ENCODE measurements at places on chromosomes 7 and 10.

DNA sequence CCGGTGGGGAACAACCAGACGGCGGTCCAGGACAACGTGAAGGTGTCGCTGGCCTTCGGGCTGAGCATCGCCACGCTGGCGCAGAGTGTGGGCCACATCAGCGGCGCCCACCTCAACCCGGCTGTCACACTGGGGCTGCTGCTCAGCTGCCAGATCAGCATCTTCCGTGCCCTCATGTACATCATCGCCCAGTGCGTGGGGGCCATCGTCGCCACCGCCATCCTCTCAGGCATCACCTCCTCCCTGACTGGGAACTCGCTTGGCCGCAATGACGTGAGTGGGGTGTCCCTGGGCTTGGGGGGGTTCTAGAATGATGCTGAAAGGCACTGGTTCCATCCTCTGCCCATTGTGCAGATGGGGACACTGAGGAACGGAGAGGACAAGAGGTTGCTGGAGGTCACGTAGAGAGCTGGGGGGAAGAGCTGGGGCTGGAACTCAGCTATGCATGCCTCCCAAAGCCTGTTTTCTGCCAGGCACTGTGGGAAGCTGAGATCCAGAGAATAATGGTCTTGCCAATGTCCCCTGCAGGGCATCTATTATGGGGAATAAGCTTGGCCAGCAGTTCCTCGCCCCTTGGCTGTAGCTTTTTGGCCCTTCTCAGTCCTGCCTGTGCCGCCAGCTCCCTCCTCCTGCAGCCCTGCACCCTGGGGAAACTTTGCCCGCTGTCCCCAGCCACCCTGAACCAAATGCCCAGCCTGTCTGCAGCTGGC lies 523 bp downstream of the AQP1 start:
- DNase-seq = no peak

GRCh38 chr7:120043250-120043649 lies 229.7 kb upstream of the KCND2 start:
- DNase-seq = no peak

- DNase-seq = no peak
Measured at GRCh38 chr10:84077768-84078167, 61.5 kb upstream of the GHITM start.

GRCh38 chr7:132240821-132241422 lies 335.3 kb downstream of the PLXNA4 start:
- no peak for DNase-seq

DNA sequence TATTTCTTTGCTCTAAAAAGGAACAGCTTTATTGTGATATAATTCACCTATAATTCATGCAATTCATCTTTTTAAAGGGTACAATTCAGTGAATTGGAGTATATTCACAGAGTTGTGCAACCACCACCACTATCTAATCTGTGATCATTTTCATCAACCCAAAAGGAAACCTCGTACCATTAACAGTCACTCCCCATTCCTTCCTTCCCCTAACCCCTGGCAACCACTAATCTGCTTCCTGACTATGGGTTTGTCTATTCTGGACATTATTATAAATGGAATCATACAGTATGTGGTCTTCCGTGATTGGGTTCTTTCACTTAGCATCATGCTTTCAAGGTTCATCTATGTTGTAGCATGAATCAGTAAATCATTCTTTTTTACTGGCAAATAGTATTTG lies 52.3 kb downstream of the MKI67 start:
- DNase-seq = no peak

DNA sequence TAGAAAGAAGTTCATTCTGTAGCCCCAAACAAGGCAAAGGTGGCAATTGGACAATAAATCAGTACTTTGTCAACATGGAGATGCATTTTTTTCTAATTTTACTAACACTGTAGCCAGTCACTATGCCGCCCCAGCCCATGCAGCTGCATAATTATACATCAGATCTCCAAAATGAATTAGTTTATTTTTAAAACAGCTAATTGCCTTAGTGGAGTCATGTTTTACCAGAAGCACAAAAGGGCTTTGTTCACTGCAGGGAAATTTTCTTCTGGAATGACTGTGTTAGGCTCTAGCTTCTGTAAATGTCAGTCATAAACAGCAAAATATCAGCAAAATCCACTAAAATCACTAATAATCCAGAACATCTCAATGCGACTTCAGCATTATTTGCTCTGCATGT lies 20.1 kb upstream of the HDAC9 start:
- DNase-seq = peak; percentile 54

DNA sequence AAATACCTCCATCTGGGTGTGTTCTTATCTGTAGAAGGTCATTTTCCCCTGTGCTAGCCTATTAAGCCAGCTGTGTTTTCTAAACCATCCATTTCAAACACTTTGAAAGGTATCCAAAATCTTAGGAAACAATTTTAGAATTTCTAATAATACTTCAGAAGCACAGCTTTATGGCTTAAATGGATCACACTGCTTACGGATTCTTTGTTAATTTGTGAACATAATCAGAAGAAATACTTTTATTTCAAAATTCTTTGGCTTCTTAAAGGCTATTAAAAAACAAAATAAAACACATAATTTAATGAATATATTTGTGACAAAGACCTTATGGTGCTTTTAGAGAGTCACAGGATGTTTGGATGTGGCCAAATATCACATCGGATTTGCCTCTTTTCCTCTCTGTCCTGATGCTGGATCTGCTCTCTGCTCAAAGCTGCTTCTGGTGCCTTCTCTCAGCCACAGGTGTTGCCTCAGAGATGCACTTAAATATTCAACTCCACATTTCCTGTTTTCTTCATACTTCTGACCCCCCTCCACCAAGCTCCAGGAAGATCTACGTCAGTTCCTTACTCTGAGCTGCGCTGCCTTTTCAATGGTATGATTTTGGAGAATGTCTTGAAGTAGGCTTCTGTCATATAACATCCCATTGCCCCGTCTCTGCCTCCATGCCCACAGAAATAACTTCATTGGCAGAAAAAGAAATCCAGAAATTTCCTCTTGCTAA lies 230.6 kb downstream of the MLLT10 start:
- no peak for DNase-seq

DNA sequence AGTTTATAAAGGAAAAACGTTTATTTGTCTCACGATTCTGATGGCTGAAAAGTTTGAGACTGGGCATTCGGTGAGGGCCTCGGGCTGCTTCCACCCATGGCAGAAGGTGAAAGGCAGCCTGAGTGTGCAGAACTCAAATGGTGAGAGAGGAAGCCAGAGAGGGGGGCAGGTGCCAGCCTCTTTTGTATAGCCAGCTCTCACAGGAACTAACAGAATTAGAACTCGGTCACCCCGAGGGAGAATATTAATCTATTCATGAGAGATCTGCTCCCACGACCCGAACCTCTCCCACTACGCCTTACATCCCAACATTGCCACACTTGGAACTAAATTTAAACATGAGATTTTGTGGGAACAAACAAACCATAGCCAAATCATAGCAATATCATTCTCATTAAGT lies 112.6 kb downstream of the ZPBP start:
- DNase-seq = no peak

DNA sequence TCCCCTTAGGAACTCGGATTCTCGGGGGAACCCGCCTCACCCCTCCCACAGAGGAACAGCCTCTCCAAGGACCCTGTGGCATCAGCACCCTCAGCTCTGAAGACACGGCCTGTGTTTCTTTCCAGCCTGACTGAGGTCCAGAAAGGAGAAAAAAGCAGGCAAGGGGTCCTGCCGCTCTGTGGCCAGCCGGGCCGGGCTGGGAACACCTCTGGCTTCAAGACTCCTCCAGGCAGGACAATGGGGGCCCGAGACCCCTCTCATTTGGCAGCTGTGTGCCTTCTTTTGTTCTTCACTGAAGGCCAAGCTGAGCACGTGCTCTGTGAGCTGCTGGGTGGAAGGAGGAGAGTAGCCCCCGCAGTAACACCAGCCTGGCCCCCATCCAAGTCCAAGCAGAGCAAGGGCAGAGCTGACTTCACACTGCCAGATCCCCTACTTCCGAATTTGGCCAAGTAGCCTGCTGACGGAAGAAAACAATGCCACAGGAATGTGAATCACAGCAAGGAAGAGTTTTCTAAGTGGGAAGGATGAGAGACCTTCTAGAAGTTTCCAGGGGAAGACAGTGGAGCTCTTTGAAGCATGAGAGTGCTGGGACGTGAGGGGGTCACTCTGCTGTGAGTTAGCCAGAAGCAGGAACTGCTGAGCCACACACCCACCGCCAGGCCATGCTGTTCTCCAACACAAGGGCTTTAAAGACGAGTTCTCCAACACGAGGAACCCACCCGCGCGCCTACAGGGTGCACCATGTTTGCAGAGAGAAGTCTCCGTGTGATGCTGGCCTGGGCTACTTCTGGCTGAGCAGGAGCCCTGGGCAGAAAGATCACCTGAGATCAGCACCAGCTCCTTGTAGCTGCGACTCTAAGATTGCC lies 3.1 kb downstream of the CNPY1 start:
- DNase-seq = no peak

DNA sequence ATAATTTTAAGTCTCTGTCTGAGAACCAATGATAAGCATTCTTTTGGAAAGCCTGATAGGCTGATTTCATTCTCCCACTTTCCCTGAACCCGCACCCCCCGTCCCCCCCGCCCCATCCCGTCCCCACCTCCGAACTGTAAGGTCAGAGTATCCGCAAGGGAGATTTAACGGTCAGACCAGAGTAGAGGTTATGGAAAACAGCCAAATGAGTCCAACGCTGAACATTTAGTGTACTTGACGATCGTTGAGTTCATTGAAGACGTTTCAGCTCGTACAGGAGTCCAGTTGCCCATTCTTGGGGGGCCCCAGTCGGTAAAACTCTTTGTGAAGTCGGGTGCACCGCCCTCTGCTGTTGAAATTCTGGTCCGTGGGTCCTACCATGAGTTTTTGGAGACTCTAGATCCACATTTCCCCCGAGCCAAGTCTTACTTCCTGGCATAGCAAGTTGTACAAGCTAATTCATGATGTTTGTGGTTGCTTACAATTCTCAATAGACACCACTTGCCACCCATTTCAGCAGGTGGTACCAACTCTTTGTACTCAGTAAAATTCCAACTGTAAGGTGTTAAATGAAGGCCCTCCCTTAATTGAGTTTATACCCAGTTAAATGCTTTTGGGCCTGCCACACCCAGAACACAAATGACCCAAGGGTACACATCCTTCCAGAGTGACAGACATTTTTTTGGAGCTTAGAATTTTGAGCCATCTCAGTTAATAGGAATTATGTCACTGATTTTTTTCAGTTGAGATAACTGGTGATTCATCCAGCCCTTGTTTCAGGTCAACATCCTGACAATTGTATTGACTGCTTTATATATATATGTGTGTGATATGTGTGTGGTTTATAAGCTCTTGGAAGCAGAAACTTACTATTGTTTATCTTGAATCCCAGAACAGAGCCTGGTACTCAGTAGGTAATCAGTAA lies 1.2 kb downstream of the MARCHF5 start:
- peak; percentile 37 for DNase-seq

GRCh38 chr10:50993771-50994251 lies 80.5 kb upstream of the PRKG1 start:
- DNase-seq = no peak

DNA sequence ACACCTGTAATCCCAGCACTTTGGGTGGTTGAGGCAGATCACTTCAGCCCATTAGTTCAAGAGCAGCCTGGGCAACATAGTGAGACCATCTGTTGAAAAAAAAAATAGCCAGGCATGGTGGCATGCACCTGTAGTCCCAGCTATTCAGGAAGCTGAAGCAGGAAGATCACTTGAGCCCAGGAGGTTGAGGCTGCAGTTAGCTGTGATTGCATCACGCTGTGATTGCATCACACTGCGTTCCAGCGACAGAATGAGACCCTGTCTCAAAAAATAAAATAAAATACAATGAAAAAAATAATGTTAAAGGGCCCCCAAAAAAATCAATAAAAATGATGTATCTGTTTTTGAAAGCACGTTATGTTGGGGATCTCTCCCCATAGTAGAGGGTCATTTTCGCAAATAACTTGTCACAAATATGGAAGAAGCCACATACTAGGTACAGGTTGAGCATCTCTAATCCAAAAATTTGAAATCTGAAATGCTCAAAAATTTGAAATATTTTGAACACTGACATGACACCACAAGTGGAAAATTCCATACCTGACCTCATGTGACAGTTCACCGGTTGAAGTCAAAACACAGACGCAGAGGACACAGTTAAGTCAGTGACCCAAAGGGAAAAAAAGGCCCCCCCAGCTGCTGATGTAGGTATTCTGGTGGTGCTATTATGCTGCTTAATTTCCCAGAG lies 9.5 kb downstream of the CISD1 start:
- no peak for DNase-seq

GRCh38 chr7:65839846-65840245 lies 33.0 kb upstream of the VKORC1L1 start:
- DNase-seq = no peak

DNA sequence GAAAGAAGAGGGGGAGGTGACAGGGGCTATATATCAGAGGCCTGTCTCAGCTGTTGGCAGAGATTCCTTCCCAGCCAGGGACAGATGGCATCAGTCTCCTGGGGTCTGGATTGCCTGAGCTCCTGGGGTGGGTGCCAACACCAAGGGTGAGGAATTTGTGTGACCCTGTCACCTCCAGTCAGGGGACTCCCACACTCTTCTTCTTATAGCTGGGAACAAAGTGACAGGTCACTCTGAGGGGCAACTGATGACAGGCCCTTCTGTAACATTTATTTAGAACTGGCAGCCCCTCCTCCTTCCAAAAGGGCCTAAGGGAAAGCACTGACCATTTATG lies 53.7 kb upstream of the DUSP5 start:
- DNase-seq = no peak

GRCh38 chr7:30968747-30969603 lies 5.2 kb downstream of the GHRHR start:
- no peak for DNase-seq

DNA sequence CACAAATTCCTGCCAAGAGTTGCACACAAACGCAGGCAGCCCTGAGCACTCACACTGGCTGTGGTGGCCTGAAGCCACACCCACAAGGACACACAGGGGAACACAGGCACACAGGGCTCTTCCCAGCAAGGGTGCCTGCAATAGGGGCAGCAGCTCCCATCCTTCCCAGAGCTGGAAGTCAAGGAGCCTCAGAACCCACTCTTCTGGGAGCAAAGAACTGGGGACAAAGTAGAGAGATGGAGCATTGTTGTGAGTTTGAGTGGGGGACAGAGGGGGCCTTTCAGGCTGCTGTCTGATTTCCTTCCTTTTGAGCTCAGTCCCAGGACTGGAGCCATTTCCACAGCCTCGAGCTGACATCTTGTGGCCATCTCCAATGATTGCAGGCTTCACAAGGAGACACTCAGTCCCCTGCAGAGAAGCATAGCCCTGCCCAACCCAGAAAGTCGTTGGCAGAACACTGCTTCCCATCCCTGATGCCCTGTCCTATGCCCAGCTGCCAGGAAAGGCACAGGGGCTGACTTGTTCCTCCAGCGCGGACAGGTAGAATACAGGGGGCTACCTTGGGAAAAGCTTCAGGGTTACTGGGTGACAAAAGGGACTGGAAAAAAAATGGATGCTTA lies 34.4 kb upstream of the SLF2 start:
- peak; percentile 74 for DNase-seq

DNA sequence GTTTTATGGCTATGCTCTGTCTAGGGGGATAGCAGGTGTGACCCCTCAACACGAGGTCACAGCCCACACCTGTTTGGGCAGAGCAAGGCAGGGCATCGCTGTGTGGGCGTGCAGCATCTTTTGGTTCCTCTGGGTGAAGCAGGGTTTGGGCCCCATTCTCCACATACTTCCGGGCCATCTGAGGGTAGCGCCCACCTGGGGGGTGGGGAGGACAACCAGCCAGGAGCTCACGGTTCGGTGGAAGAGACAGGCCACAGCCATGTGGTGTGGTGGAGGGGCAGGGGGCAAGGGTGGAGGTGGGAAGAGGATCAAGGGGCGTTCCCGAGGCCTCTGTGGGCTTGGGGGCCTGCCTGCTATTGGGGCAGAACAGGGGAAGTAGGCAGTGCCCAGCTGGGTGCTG lies 2.4 kb downstream of the SH2B2 start:
- no peak for DNase-seq

- no peak for DNase-seq
Measured at GRCh38 chr10:45421221-45422097, 47.4 kb downstream of the ALOX5 start.

GRCh38 chr7:1712907-1713501 lies 42.9 kb downstream of the ELFN1 start:
- no peak for DNase-seq
